GM13977 (cell line): ENCODE measurements at places on chromosomes 3 and 15.

DNA sequence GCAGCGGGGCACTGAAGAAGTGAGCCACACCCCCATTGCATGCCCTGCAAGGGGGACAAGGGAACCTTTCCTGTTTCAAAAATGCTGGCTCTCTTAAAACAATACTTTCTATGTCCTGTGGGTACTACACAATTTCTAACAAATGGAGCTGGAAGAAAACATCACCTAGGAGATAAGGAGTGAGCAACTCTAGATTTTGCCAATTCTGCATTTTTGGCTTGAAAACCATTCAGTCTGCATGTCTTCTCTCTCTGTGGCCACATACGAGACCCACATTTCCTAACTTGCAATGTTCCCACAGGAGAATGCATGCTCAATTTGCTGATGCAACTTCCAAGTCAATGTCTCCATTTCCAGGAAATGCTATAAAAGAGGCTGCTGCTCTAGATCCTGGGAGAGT is 662.0 kb downstream of the SQOR start:
- no peak for DNase-seq

DNA sequence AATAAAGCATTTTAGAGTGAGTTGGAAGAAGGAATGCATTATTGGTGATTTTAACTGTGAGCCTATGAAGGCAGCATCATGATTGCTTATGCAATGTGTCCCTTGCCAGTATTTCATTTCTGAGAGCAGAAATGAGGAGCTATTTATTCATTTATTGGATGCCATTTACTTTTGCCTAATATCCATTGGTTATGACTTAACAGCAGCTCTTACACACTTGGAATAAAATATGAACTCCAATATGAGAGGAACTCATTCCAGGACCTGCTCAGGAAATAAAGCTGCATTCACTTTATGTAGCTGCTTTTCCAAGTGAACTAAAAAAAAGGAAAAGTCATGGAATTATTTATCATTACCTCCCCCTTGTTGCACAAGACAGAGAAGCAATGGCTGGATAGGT is 280.1 kb downstream of the LRTM1 start:
- no peak for DNase-seq

- DNase-seq, result no peak
Measured at GRCh38 chr3:125062904-125063618, 7.3 kb upstream of the HEG1 start.

DNA sequence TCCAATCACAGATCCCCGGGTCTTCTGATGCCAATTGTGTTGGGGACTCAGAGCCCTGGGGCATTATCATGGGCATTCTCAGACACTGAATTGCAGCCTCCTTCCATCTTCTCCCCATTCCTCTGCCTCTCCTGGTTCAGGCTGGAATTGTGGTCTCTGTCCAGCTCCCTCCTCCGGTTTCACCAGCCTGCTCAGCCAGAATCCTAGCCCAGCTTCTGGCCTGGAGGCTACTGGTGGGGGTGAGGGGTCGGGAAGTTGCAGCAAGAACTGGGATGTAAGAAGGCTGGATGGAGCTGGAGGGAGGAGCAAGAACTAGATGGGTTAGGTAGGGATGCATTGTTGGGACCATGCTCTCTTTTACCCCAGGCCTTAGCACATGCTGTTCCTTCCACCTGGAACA is 53.5 kb downstream of the TLE3 start:
- no peak for DNase-seq

GRCh38 chr3:72437661-72438406 is 410.4 kb downstream of the SHQ1 start:
- DNase-seq, result no peak

- no peak for DNase-seq
Measured at GRCh38 chr15:68235022-68235421, 5.5 kb upstream of the CLN6 start.
